ENCODE measurements at places on chromosomes 11 and 22. TPM values are rescaled to one million over a fixed set of nuclear protein-coding genes. Genes with fewer than 3 reads are reported as not detected.

The RAG2 gene
- total RNA-seq: not detected

The FADS2 gene
- total RNA-seq: 694 TPM

The KCNJ4 gene
- not detected for total RNA-seq

The OR8G5 gene
- not detected for total RNA-seq

The MPZL2 gene
- total RNA-seq: 49.5 TPM

The ACR gene
- 4.9 TPM for total RNA-seq

The SLC5A1 gene
- not detected for total RNA-seq

Data from endothelial cell of umbilical vein (primary cell).